NCI-H187 treated with DMSO at 0.1 percent for 48 hours (cell line): ENCODE measurements at places on chromosomes 1 and 21.
A peak's percentile ranks its signal among the peaks of the same experiment; 100 is the strongest.

DNA sequence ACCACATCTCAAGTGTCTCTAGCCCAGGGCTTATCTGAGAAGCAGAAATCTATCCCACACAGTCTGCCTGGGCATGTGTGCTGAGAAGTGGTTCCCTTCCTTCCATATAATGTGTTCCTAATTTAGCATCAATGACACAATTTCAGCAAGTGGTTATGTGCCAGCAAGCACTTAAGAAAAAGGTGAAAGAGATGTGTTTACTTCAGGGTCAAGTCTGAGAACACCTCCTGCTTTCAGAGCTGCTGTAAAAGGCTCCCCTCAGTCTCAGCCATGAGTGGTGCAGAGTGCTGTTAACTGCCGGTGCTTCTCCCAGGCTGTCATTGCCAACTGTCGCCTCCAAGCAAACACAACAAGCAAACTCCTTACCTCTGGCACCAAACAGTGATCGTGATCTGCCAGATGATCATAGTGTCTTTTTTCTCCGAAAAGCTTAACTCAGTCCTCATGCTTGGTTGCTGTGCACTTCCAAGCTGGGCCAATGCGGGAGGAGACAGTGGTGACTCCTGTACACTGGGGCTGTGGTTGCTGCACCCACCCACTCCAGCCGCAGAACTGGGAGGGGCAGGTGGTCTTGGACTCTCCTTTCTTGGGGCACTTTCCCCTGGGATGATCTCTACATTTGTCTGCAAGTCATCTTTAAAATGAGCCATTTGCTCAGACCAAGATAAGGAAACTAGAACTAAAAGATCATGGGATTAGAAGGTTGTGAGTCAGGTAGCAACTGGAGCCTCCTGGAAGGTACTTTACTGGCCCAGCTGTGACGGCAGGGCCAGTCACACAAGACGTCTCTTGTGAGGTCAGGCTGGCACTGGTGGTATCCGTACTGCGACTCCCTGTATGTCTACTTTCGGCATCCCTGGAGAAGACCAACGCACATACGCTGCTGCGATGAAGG is 32.4 kb downstream of the ATP1A1 start:
- DNase-seq, result peak; percentile 98

DNA sequence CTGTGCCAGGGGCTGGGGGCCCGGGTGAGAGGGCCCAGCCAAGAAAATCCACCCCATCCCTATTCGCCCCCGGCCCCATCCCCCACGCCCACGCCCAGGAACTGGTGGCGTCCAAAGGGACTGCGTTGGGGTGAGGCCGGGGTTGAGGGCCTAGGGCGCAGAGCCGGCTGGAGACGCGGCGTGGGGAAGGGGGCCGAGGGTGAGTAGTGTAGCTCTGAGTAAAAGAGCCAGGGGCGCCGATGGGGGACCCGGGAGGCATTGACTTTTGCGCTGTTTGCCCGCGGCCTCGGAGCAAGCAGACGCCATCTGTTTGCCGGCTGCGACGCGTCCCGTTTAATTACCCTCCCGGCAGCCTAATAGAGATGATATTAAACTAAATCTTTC is 3.5 kb upstream of the DMRTA2 start:
- no peak for DNase-seq

DNA sequence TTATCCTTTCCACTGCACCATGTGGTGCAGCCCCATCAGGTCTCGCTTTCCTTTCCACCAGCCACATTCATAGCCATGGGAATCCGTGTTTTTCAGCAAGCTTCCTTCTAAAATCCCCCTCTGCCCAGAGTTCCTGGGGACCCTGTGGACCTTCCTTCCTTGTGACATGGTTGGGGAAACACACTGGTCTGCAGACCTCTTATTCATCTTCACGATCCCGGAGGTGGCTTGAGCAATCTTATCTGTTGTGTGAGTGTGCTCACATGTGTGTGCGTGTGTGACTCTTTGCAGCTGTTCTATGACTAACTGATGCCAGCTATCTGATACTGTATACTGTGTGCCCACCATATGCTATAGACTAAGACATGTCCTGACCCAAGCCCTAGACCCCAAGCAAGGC is 15.6 kb upstream of the IL10 start:
- DNase-seq, result no peak

- DNase-seq, result no peak
These were observed 3.5 kb downstream of the FCRL3 start for GRCh38 chr1:157696966-157697628.

- DNase-seq, result no peak
These were observed 4.5 kb upstream of the FNBP1L start for GRCh38 chr1:93443454-93443853.

DNA sequence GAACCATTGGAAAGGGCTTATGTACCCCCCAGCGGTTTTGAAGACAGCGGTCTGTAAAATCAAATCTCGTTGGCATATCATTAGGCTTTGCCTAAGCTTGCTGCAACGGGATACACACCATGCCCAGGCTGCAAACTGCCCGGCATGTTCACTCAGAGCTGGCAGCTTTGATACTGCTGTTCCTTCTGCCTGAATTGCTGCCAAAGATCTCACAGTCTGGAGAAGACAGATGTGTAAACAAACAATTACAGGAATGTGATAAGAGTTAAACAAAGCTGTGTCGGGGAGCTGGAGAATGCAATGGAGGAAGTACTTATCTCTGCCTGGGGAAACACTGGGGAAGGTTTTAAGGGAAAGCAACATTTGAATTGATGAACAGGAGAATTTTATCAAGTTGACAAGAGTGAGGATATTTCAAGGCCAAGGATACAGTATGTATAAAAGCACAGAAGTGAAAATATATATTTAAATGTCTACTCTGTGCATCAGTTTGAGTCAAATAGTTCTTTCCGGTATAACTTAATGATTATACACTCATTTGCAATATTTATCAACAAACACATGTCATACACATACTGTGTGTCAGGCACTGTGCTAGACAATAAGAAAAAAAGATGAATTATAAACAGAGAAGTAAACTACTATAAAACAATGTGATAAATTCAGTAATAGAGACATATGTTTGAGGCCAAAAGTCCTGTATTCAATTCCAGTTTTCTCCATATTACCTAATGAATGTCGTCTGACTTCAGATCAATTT is 29.9 kb downstream of the CHML start:
- no peak for DNase-seq

- no peak for DNase-seq
These were observed 7.7 kb downstream of the SNX27 start for GRCh38 chr1:151619489-151620093.

DNA sequence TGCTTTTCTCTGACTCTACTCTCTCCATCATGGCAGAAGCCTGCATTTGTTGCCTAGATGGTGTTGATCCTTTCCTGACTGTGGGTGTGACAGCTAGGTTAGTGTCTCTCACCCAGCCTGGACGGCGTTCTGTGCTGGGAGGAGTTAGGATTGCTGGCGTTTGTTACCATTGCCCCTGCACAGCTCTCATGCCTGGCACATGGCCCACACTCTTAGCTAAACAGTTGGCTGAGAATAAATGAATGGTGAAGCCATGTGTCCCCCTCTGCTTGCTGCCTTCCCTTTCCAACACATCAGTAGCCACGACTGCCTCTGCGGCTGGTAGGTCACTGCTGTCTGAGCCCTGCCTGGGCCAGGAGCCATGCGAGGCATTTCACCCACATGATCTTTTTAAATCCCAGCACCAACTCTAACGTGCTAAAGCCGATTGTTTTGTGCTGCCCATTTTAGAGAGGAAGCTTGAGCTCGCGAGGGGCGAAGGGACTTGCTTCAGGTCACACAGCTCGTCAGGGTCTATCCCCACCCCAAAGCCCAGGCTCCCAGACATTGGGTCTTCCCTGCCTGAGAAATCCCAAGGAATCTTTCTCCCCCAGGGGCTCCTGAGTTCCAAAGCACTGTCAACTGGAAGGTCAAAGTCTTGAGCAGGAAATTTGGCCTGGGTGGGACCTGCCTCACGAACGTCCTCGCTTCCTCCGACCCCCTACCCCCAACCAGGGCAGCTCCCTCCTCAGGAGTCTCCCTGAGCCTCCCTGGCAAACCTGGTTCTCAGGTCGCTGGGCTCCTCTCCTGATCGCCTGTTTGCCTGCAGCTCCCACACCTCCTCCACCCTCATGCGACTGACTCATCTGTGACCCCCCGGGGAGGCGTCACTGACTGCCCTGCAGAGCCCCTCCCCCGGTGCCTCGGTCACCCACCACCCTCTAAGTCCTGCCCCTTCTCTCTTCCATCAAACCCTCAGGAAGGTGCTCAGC is 271.7 kb upstream of the C1orf174 start:
- DNase-seq, result no peak

- DNase-seq, result no peak
These were observed 110.4 kb downstream of the ACBD6 start for GRCh38 chr1:180392020-180392419.

DNA sequence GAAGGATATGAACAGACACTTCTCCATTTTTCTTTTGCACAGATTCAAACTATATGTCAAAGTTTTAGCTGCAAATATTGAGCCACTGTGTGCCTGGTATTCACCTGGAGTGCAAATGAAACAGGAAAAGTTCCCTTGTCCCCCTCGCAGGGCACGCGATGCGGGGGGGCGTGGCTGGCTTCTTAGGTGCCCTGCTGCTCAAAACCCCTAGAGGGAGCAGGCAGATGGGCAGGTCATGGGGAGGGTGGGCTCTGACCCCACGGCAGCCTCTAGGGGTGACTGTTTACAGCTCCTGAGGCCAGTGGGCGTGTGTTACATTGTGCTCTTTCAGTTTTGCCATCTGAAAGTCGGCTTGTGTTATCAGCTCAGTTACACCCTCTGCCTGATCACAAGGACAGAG is 931.2 kb upstream of the B3GALT2 start:
- DNase-seq, result no peak

GRCh38 chr21:35562876-35563275 is 497.4 kb downstream of the SETD4 start:
- DNase-seq, result no peak

GRCh38 chr1:27331922-27332321 is 9.9 kb upstream of the SYTL1 start:
- DNase-seq, result no peak

GRCh38 chr1:8010080-8010664 is 15.9 kb downstream of the ERRFI1 start:
- DNase-seq, result no peak

- no peak for DNase-seq
These were observed 32.4 kb downstream of the CDK18 start for GRCh38 chr1:205536759-205537361.

- DNase-seq, result no peak
These were observed 120.7 kb upstream of the SGIP1 start for GRCh38 chr1:66413136-66413837.

GRCh38 chr1:30697571-30698376 is 25.6 kb downstream of the MATN1 start:
- DNase-seq, result no peak

DNA sequence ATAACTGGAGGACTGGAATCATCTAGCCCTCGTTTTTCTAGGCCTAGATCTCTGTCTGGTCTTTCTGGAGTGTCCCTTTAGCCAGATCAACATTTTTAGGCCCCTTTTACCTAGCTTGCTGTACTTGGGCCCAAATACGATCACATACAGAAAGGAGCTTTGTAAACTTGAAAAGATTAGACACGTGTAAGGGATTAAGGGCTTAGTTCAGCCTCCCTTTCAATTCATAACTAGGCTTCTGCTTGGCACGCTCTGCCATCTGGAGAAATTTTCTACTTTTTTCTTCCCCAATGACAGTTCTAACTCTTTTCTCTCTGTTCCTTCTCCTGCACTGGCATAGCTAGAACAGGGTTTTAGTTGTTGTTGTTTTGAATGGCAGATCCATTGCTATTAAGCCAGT is 153.3 kb upstream of the BEND5 start:
- no peak for DNase-seq
